Psoas muscle (tissue), 8 donors: ENCODE measurements at places on chromosomes 12 and 14. TPM values are rescaled to one million over a fixed set of nuclear protein-coding genes. Genes with fewer than 3 reads are reported as not detected.

SLC2A3 gene
- 18.9 TPM for total RNA-seq

TSPAN19 gene
- total RNA-seq, result not detected

DLK1 gene
- total RNA-seq, result 39.9 TPM

ATG101 gene
- total RNA-seq, result 26.3 TPM

KRT80 gene
- total RNA-seq, result 0.11 TPM

FANCM gene
- total RNA-seq, result 1.5 TPM

TRPV4 gene
- 0.07 TPM for total RNA-seq

NKX2-1 gene
- total RNA-seq, result not detected

SYNJ2BP gene
- 45.1 TPM for total RNA-seq

CCDC88C gene
- 2.7 TPM for total RNA-seq

TCL1B gene
- not detected for total RNA-seq

CFL2 gene
- 767 TPM for total RNA-seq

RERG gene
- 2.4 TPM for total RNA-seq

TMEM63C gene
- 0.32 TPM for total RNA-seq

CLEC2B gene
- 8.4 TPM for total RNA-seq

PAX9 gene
- 0.24 TPM for total RNA-seq

BEST3 gene
- total RNA-seq, result 159 TPM

LRP1-AS gene
- not detected for total RNA-seq

GLIPR1L1 gene
- total RNA-seq, result not detected
